ENCODE measurements at places on chromosomes 7 and 10.

DNA sequence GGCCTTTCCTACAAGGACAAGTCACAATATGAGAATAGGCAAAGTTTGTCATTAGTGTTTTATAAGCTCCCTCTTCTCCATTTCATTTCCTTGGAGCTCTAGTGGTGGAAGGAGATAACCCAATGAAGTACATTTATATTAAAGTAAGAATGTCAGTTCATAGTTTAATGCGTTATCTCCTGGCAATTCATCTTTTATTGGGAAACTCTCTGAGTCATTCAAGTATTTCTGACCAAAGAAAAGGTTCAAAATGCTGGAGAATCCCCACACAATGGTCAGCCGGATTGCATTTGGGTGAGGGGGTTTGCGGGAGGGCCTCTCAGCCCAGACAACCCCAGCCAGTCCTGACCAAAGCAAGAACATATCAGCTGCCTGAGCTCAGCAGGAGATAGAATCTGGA, 321.5 kb upstream of the NRP1 start:
- no peak for DNase-seq

- no peak for DNase-seq
Observed at GRCh38 chr10:4262870-4263600, 478.0 kb upstream of the KLF6 start.

DNA sequence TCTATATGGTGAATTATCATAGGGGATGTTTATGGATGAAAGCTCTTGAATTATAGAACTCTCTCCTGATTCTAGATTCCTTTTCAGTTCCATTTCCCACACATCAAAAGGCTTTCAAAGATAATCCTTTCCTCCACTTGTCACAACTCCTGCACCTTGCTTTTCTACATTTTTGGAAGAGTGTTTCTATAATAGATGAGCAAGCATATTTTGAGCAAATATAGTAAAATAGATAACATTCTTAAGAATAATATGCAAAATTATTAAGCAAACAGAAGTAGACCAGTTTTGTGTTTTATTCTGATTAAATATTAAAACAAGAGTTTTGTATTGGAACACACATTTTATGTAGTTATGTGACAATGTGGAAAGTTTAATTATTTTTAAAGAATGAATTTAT, 340.7 kb downstream of the EXOC4 start:
- DNase-seq = no peak

GRCh38 chr10:84172467-84173356, 889 bp upstream of the GPR15LG start:
- no peak for DNase-seq

DNA sequence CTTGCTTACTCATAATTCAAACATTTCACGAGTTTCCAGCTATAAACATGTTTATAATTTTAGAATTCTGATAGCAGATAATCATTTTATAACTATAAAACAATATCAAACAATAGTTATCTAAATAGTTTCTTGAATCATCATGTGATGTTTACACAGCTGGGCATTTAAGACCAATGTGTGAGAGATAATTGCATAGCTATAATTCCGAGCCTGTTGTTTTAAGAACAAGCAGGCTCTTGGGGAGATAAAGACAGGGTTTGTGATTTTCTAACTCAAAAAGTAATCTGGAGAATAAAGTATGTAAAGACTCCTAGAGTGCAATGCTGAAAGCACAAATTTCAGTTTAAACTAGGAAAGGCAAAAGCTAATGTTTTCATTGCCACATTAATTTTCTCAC, 331.2 kb downstream of the LRRTM3 start:
- DNase-seq = no peak

DNA sequence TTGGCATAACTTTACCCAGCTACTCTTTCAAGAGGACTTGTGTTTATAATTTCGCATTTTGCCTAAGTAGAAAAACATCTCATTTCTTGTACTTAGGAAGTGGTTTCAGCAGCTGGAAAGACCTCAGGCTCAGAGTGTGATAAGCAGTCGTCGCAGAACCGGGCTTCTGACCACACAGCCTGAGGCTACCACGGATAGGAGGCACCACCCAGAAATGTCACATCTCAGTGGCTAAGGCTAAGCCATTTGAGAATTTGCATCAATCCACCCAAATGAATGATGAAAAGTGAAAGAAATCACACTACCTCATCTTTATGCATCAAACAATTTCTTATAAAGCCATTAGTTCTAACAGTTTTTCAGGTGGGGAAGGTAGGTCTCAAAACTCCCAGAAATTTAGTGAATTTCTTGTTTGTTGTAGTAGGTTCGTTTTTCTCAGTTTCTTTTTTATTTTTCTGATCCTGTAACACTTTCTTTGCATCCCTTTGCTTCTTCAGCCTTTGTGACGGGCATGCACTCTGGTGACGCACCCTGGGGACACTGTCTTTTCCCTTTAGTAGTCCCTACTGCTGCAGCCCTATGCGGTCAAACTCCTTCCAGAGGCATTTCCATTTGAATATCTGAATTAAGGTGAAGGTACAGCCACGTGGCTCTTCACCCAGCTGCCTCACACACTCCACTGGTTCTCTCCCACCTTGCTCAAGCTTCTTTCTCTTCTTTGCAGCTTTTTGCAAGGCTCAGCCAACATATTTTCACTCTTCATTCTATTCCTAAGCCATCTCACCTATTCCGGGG, 68.5 kb downstream of the MAP3K8 start:
- DNase-seq = peak; percentile 42

- DNase-seq = no peak
Observed at GRCh38 chr10:29761916-29762315, 127.1 kb upstream of the SVIL start.

DNA sequence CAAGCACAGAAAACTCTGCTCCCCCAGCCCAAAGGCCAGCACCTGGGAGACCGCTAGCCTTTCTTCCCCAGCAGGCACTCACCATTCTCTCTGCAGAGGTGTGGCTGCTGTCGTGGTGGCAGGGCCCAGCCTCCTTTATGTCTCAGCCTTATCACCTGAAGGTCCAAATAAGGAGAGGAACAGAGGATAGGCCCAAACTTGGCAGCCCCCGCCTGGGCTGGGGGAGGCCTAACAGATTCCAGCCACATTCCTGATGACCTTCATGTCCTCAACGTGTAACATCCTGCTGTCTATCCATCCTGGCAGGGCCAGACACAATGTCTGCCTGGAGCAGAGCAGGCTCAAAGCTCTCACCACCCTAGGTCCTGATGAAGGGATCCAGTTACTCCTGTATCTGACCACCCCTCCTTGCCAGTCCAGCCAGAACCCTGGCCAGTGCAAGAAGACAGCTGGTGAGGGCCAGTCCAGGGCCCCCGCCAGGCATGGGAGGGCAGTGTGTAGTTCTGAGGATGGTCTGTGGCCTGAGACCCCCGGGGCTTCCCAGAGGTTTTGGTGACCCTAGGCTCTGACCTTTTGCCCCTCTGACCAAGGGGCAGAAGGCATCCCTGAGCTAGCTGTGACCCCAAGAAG, at the start of gene MYL7:
Gene MYL7 (minus strand): TSS at position 112 of the 630 bp plus-strand sequence. CDS start 27 bp downstream, at position 85.
- no peak for DNase-seq

- no peak for DNase-seq
Observed at GRCh38 chr7:131653418-131654248, 97.2 kb upstream of the PODXL start.

- DNase-seq = no peak
Observed at GRCh38 chr10:112826018-112826697, 123.9 kb upstream of the TCF7L2 start.

- DNase-seq = no peak
Observed at GRCh38 chr10:19169041-19169440, 120.4 kb downstream of the MALRD1 start.

- DNase-seq = peak; percentile 48
Observed at GRCh38 chr7:103447073-103447960, 1.3 kb upstream of the SLC26A5 start.

GRCh38 chr7:77252506-77252905, 52.9 kb upstream of the FGL2 start:
- DNase-seq = no peak

- DNase-seq = no peak
Observed at GRCh38 chr10:114172216-114172615, 1.8 kb downstream of the CCDC186 start.

DNA sequence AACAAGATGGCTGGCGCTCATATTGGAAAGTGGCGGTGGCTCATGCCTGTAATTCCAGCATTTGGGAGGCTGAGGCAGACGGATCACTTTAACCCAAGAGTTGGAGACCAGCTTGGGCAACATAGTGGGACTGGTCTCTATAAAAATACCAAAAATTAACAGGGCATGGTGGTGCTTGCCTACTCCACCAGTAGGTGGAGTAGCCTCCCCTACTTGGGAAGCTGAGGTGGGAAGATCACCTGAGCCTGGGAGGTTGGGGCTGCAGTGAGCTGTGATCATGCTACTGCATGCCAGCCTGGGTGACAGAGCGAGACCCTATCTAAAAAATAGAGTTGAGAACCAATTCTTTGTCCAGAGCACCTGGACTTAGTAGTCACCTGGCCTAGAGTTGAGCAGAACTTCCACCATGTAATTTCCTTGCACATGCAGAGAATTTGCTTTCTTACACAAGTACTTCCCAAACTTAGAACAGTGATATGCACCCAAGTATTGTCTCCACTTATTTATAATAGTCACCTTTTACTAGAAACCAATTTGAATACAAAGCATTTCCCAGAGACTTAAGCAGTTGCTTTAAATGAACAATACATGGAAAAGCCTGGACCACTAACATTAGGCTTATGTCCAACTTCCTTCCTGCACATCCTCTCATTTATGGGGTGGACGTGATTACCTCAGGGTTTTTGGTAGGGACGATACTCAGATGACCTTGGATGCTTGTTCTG, 15.9 kb downstream of the LAMB4 start:
- DNase-seq = peak; percentile 13

DNA sequence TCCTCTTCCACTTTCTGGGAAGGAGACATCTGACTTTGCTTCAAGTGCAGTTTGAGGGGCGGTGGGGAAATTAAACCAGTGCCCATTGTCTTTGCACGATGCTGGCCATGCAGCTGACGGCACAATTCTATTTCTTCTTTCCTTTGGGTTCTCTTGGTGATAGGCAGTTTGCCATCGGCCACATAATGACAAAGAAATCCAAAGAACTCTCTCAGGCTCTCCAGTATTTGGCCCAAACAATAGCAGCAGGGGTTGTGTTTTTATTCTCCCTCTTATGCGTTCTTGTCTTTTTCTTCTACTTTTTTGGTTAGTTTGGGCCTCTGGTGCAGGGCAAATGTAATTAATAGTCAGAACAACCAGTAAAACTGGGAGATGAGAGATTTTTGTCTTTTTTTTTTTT, 147.0 kb downstream of the EMX2 start:
- DNase-seq = no peak

- DNase-seq = no peak
Observed at GRCh38 chr10:3750006-3750816, 34.8 kb downstream of the KLF6 start.

- DNase-seq = peak; percentile 90
Observed at GRCh38 chr7:75878769-75879611, at the start of gene RHBDD2. RHBDD2 (plus strand) TSS chr7:75879034; CDS start chr7:75879083, 49 bp downstream.

GRCh38 chr10:123001370-123001769, 7.2 kb downstream of the IKZF5 start:
- DNase-seq = no peak

DNA sequence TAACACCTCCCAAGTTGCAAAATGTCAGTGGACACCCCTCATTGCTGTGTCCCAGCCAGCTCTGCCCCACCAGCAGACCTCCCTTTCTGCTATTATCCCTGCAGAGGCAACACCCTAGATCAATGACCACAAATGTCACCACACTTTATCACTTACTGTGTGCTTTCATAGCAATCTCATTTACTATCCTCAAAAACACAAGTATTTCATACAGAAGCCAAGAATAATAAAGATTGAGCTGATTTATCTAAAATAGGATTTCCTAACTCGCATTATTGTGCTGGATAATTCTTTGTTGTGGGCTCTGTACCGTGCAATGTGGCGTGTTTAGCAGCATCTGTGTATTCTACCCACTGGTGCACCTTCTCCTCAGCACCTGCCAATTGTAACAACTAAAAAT, 13.2 kb upstream of the ABCB5 start:
- DNase-seq = no peak

DNA sequence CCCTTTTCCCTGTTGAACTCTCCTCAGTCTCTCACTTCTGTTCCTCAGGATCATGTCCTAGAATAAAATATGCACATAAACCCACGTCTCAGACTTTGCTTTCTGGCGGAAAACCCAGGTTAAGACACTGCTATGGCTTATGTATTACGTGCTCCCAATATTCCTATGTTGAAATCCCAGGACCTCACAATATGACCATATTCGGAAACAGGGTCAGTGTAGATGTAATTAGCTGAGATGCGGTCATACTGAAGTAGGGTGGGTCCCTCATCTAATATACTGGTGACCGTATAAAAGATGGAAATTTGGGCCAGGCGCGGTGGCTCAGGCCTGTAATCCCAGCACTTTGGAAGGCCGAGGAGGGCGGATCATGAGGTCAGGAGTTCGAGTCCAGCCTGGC, 59.9 kb downstream of the KIAA1549 start:
- no peak for DNase-seq

DNA sequence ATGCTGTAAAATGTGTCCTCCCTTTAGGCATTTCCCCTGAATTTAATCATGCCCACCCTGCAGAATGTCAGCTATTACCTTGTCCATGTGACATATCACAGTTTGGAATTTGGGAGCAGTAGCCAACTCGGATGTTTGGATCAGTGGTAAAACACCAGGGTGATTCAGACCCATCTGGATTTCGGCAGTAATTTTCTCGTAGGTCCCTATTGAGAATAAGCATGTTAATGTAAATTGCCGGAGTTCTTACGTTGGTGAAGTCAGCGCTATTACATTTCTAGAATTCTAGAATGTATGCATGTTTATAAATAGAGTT, 44.1 kb downstream of the HGF start:
- DNase-seq = no peak

GRCh38 chr10:119608316-119609155, 11.8 kb upstream of the TIAL1 start:
- DNase-seq = peak; percentile 18

- DNase-seq = no peak
Observed at GRCh38 chr7:121280656-121281055, 48.1 kb upstream of the WNT16 start.

DNA sequence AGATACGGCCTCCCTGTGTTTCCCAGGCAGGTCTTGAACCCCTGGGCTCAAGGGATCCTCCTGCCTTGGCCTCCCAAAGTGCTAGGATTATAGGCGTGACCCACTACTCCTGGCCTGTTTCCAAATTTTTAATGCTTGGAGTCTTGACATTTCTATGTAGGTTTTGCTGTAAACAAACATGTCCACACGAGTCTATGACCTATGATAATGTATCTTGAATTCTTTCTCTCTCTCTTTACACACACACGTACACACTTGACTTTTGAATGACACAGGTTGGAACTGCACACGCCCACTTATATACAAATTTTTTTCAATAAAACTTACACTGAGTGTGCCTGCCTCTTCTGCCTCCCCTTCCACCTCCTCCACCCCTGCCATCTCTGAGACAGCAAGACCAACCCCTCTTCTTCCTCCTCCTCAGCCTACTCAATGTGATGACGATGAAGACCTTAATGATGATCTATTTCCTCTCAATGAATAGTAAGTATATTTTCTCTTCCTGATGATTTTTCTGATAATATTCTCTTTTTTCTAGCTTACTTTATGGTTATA, 44.1 kb upstream of the LAMB1 start:
- no peak for DNase-seq

- DNase-seq = no peak
Observed at GRCh38 chr7:16200591-16200990, 220.7 kb downstream of the CRPPA start.
